CD8-positive, alpha-beta memory T cell (primary cell): ENCODE measurements at places on chromosomes 7 and 10.

- DNase-seq, result no peak
Measured at GRCh38 chr10:77268721-77269120, 368.9 kb downstream of the KCNMA1 start.

DNA sequence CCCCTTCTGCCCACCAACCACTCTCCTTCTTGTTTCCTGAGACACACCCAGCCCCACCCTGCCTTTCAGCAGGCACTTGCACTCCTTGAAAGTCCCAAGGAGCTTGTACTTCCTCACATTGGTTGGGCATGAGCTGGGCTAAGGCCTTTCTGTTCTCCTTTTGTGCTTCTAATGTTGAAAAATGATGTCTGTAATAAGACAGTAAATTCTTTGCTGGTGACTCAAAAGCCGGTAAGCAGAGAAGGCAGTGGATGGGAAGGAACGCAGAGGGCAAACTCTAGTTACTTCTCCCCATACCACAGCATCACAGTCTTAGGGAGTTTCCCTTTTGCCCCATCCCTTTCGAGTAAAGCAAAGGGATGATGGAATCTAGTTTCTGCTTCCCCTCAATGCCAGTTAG is 185.6 kb downstream of the PLXNA4 start:
- no peak for DNase-seq

GRCh38 chr7:18356191-18356645 is 139.3 kb upstream of the HDAC9 start:
- peak; percentile 8 for DNase-seq

GRCh38 chr10:34314457-34314856 is 500.6 kb downstream of the PARD3 start:
- DNase-seq, result no peak

DNA sequence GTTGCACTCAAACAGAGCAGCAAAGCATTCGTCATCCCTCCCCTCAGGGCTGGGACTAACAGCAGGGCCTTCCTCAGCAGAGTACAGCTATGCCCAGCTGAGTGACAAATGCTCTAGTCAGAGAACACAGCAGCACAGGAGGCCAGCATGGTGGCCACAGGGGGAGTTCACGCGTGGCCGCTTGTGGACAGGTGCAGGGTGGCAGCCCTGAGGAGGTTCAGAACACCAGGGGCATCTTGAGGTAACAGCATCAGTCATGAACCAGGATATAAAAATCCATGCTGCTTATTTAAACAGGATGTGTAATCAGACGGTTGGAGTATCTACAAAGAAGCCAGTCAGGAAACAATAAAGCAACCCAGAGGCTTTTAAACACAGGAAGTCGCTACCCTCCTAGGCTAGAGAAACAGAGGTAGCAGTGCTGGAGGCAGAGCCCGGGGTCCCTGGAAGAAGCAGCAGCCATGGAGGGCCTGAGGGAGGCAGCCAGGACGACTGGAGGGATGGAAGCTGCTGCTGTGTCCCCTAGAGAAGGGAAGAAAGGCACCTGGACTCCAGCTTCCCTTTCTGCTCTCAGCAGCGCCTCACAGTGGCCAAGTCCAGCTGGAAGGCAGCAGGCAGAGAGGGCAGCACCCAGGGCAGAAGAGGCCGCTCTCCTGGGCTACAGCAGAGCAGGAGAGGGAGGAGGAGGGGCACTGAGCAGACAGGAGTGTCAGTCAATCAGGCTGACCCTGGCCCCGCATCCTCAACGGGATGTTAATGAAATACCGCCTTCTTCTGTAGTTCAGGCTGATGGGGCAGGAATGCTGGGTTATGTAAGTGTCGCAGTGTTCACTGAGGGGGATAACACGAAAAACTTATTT is 70.8 kb upstream of the UCN3 start:
- DNase-seq, result no peak

GRCh38 chr7:101171442-101171837 is 6.1 kb upstream of the VGF start:
- DNase-seq, result no peak

GRCh38 chr10:5373307-5373706 is 8.5 kb downstream of the UCN3 start:
- no peak for DNase-seq

DNA sequence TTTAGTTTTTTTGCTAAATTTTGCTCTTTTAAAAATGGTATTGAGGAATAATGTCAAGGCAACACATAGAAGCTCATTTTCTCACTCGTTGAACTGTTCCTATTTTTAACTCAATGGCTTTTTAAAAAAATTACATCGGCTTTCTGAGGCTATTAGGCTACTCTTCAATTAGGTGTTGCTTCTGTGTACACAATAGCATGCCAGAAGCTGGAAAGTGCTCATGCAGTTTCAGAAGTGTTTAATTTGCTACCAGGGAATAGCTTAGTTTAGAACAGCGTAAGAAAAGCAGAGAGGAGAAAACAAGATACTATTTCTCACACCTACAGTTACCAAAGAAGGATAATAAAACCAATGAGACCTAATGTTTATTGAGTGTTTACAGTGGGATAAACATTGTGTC is 157.4 kb downstream of the NXPH1 start:
- no peak for DNase-seq
